ENCODE measurements at places on chromosomes 11 and 22.
A peak's percentile ranks its signal among the peaks of the same experiment; 100 is the strongest.

DNA sequence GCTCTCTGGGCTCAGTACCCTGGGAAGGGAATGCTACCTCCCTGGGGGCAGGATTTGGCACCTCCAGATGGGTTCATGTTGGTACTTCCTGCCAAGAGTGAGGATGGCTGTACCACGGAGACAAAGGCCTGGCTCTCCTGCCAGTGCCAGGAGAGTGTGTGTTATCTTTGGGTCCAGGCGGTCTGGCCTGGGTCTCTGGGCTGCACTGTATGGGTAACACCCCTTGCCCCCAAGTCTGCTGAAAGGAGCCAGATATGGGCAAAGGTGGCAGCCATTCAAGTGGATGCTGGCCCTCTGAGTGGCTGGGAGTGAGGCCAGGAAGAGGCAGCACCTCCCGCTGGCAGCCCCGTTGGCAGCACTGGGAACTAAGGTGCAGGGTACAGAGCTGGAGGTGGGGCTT, 91.5 kb downstream of the NECTIN1 start:
- DNase-seq: no peak

DNA sequence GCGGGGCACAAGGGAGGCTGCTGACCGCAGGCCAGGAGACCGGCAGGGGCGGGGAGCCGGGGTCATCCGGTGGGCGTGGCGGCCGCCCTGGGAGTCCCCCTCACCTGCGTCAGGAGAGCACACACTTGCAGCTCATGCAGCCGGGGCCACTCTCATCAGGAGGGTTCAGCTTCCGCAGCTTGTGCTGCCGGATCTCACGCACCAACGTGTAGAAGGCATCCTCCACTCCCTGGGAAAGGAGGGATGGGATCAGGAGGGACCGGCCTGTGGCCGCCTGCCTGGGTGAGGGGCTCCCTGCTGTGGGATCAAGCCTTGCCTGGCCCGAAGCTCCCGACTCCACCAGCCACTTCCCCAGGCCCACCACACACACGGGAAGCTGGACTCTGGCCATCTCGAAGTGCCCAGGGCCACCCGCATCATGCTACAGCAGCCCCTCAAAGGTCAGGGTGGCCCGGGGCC, 2.8 kb downstream of the HRAS start:
- no peak for DNase-seq

DNA sequence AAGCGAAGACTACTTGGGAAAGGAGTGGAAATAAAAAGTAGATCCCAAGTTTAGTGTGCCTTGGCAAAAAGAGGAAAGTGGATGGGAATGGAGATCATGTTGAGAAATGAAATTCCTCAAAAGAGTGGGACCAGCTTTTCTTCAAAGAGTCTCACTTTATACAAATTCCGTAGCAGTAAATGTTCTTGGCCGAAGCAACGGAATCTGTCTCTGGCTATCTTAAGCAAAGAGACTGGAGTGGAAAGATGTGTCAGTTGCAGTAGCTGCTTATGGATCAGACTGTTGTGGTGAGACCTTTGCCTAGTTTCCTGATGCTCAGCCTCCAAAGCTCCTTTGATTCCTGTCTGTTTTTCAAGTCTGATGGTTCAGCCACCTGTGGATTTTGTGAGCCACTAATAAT, 73.6 kb downstream of the CSTPP1 start:
- DNase-seq: no peak

DNA sequence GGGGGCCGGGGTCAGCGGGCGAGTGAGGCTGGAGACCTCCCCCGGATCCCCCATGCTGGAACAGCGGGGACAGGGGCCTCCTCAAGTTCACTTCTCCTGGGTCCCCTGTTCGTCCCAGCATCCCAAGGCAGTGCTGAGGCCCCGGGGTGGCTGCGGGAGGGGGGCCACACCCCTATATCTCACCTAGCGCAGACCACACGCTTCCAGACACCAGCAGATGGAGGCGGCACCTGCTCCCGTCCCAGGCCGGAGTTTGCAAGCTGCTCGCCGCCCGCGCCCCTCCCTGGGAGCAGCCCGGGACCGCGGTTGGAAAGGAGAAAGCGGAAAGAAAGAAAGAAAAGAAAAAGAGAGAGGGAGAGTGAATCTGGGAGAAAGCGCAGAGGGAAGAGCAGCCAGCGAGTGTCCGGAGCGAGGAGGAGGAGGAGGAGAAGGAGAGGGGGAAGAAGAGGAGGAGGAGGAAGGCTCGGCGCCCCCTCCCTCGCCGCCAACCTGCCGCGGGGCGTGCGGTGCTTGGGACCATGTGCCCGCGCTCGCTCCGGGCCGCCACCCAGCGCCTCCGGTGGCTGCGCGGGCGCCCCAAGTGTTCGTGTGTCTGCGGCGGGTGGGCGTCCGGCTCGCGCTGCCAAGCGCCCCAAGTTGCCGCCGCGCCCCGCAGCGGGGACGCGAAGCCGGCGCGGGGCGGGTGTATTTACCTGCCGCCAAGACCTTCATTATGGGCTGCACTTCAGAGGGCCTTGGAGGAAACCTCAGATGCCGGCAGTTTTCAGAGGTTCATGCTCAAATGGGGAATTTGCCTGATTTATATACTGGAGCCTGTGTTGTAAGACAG, at the start of gene LIF:
LIF (minus strand) TSS at position 775 of the 829 bp plus-strand sequence; CDS start at position 711, 64 bp downstream.
- DNase-seq: peak; percentile 68

- no peak for DNase-seq
Measured at GRCh38 chr22:26648011-26648497, 9.3 kb upstream of the MIAT start.

GRCh38 chr11:128587415-128587814, at the start of gene ETS1:
Gene ETS1, minus strand, starts transcription at chr11:128587558. Its CDS starts 14,428 bp downstream, at chr11:128573130.
- DNase-seq: no peak

DNA sequence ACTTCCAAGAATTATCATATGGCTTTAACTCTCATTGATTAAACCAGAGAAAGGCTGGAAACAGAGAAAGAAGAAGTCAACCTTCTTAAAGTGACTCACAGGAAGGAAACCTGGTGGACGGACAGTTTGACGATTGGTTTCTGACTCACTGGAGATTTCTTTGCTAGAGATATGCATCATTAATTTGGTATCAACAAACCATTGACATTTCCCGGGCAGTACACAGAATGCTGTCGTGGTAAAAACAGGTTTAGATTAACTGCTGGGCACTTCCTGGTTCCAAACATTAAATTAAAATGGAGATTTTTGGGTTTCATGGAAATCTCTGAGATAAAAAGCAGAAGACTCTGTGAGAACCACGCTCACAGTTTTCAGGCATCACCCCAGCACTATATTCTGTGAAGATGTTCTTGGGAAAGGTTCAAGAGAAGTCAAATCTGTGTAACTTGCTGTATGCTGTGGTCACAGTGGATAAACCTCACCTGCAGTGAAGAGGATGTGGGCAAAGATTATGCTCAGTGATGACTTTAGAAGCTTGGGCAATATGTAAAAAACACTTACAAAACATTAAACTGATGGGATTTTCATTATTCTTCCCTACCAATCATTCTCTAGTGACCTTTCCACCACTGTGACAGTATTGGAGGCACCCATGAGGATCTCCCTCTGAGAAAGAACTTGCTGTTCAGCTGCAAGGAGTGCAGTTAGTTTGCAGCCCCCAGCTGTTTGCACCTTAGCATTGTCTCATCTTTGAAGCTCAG, 61.1 kb upstream of the CD44 start:
- peak; percentile 51 for DNase-seq

- DNase-seq: no peak
Measured at GRCh38 chr11:67502328-67502979, 2.7 kb downstream of the PITPNM1 start.

- no peak for DNase-seq
Measured at GRCh38 chr11:12298610-12299009, 78.8 kb upstream of the PARVA start.

GRCh38 chr22:50293441-50294318, 13.8 kb downstream of the PLXNB2 start:
- DNase-seq: peak; percentile 65

DNA sequence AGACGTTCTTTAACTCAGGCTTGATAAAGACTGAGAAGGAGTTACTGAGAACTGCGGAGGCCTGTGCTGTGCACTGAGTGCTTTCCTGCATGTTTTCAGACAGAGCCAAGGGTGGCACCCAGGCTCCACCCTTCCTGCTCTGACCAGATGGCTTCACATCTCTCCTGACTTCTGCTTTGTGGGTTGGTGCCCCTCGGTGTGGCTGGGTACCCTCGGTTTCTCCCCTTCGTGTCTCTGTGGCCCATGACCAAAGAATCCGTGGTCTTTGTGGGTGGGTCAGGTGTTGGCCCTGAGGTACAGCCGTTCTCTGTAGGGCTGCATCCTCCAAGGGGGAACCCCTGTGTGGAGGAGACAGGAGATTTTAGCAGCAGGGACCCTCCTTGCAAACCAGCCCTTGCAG, 34.3 kb downstream of the GRIK4 start:
- peak; percentile 60 for DNase-seq

DNA sequence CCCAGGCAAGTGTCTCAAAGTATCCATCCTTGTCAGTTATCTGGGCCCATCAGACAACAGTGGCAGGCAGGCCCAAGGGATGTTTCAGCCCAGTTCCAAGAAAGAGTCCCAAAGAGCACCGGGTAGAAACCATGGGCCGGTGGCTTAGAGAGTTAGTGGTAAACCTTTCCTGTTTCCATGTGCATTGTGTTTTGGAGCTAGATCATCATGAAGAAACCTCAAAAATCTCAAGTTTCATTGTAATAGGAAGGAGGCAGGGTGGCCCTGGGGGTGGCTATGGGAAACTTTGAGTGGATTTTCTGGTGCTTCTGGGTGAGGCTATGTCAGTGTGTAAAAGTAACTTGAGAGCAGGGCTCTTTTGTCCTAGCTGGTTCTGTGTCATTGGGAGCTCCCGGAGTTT, 68.1 kb downstream of the UBASH3B start:
- no peak for DNase-seq

GRCh38 chr11:76242004-76242779, 35.9 kb upstream of the WNT11 start:
- no peak for DNase-seq

DNA sequence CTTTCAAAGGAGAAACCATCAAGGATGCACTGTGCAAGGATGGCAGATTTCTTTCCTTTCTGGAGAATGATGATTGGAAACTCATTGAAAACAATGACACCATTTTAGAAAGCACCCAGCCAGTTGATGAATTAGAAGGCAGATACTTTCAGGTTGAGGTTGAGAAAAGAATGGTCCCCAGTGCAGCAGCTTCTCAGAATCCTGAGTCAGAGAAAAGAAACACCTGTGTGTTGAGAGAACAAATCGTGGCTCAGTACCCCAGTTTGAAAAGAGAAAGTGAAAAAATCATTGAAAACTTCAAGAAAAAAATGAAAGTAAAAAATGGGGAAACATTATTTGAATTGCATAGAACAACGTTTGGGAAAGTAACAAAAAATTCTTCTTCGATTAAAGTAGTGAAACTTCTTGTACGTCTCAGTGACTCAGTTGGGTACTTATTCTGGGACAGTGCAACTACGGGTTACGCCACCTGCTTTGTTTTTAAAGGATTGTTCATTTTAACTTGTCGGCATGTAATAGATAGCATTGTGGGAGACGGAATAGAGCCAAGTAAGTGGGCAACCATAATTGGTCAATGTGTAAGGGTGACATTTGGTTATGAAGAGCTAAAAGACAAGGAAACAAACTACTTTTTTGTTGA, 9.8 kb downstream of the FAM111A start:
- no peak for DNase-seq

All from CD4-positive, CD25-positive, alpha-beta regulatory T cell (primary cell).